ENCODE measurements at places on chromosomes 5 and 9.

- DNase-seq = peak; percentile 36
Measured at GRCh38 chr9:93255994-93256877, 72.3 kb downstream of the WNK2 start.

- DNase-seq = no peak
Measured at GRCh38 chr9:70588381-70588780, 173.9 kb upstream of the KLF9 start.

- no peak for DNase-seq
Measured at GRCh38 chr5:156328161-156328560, 1.2 kb downstream of the SGCD start.

GRCh38 chr5:132489871-132490483, 596 bp downstream of the IRF1 start:
- DNase-seq = peak; percentile 74

GRCh38 chr5:151023651-151024050, 3.3 kb downstream of the GPX3 start:
- peak; percentile 61 for DNase-seq

DNA sequence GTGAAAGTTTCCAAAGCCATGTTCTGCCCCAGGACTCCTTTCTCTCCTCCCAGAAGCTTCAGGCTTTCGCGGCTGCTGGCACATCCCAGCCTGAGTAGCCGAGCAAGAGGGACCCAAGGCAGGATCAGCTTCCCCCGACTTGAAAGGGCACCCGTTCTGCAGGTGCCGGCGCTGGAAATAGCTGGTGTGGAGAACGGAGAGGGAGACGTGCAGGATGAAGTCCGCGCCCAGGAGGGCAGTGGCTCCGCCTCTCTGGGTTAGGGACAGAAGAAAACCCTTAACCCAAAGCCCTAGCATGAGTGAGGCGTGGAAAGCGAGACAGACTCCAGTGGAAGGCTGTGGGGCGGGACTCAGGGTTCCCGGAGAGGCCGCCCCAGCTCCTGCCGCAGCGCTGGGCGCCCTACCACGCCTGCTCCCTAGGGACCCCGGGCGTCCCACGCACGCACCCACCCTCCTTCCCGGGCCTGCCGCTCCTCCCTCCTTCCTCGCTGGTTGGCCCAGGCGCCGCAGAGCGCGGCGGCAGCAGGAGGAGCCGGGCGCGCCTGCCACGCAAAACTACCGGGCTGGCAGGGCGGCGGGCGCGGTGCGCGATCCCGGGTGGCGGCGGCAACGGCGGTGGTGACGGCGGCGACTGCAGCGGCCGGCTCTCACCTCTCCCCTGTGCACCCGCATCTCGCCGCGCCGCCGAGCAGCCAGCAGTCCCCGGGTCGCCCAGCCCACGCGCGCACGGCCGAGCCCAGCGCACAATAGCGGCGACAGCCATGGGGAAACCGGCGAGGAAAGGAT, at the start of gene SLC1A1:
Gene SLC1A1 (plus strand): TSS at position 550 of the 786 bp plus-strand sequence. CDS start 212 bp downstream, at position 762.
- DNase-seq = peak; percentile 58

- no peak for DNase-seq
Measured at GRCh38 chr5:55634209-55634805, 77.8 kb downstream of the SLC38A9 start.

GRCh38 chr5:6758236-6758635, 45.0 kb downstream of the TENT4A start:
- peak; percentile 39 for DNase-seq

- no peak for DNase-seq
Measured at GRCh38 chr9:16651446-16651964, 219.0 kb downstream of the BNC2 start.

DNA sequence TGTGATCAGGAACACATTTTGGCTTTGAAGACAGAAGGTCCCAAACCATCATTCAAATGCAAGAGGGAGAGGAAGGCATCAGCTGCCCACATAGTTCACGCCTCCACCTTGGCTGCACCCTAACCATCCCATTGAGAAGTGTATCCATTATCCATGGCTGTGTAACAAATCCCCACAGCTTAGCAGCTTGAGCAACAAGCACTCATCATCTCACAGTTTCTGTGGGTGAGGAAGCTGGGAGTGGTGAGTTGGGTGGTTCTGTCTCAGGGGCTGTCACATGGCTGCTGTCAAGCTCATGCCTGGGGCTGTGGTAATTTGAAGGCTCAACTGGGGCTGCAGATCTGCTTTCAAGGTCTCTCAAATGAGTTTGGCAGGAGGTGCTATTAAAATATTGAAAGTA, 23.0 kb upstream of the CEP72 start:
- DNase-seq = peak; percentile 12

DNA sequence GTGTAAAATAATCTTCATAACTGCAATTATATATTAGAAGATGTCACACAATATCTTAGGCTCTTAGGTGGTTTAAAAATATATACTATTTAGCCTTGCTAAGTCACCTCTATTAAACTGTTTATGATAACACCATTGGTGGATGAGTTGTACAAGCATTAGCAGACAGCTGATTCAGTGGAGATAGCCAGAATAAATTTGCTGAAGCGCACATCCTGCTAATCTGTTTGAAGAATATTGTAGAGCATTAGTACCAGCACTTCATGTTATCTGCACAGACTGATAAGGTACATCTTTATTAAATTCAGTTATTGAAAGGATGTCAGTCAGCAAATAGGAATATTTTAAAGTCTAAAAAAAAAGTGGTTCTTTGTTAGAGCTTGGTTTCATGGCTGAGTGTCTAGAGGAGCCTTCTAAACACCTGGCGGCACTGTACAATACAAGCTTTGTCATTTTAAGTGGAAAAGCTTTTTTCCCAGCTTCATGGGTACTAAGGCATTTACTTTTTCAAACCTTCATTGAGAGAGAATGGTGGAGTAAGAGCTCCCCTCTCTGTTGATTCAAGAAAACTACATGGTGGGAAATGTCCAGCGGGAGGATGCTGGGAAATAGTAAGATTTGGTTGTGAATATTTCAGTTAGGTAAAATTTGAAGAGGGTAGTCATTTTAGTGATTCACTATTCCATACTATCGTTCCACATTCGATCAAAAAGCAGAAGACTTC, 275.1 kb downstream of the SLF1 start:
- DNase-seq = no peak

DNA sequence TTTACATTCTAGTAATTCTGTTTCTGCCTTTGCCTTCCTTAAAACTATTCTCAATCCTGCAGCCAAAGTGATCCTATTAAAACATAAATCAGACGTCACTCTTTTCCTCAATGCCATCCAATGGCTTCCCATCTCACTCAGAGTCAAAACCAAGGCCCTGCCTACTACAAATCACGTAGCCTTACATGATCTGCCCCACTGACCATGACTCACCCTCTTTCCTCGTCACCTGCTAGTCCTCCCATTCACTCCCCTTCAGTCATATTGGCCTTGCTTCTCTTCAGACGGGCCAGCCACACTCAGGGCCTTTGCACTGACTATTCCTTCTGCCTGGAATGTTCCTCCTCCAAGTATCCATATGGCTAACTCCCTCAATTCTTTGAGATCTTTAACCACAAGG, 39.0 kb upstream of the DMXL1 start:
- no peak for DNase-seq

GRCh38 chr9:117293206-117294114, 121.4 kb downstream of the ASTN2 start:
- DNase-seq = no peak

DNA sequence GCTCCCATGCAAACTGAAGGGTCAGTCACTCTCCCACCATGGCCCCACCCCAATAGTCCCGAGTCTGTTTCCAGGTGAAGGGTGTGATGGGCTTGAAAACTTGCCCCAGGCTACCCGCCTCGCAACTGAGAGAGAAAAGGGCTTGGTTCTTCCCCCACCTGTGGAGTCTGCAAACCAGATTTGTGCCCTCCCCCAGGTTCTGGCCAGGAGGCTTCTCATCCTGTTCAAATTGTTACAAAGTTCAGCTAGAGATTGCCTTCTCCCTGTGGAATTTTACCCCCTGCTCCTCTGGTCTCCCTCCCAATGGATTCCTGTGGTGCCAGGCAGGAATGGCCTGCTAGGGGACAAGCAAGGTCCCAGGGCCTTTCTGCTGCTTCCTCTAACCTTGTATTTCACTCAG, 93.1 kb upstream of the ACO1 start:
- no peak for DNase-seq

GRCh38 chr5:13503017-13503416, 441.5 kb downstream of the DNAH5 start:
- DNase-seq = no peak

DNA sequence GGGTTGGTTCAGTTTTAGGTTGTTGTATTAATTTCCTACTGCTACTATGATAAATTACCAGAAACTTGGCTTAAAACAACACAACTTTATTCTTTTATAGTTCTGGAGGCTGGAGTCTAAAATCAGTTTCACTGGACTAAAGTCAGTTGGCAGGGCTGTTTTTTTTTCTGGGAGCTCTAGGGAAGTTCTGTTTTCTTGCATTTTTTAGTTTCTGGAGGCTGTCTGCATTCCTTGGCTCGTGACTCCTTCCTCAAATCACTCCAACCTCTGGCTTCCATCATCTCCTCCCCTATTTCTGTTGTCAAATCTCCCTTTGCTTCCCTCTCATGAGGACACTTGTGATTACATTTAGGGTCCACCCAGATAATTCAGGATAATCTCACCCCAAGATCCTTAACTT, 51.3 kb upstream of the SUB1 start:
- no peak for DNase-seq

DNA sequence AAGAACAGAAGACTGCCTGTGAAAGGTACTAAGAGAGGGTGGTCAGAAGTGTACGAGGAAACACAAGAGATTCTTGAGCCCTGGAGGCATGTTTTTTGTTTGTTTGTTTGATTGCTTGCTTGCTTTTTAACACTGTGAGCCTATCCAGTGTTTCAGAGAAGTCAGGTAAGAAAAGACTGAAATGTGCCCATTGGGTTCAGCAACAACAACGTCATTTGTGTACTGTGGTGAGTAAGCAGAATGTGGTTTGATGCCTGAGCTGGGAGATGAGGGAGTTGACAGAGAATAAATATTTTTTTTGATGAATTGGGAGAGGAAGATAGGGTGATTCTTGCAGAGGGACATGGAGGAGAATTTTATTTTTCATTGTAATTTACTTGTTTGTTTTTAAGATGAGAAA, 73.1 kb downstream of the RPS23 start:
- DNase-seq = no peak

GRCh38 chr9:105023788-105024187, 95.8 kb upstream of the ABCA1 start:
- DNase-seq = no peak

GRCh38 chr5:61569353-61569752, 237.3 kb downstream of the ZSWIM6 start:
- DNase-seq = no peak

- no peak for DNase-seq
Measured at GRCh38 chr9:72880821-72881220, 72.0 kb downstream of the ALDH1A1 start.

GRCh38 chr5:135457424-135458071, 5.4 kb upstream of the TIFAB start:
- DNase-seq = no peak

DNA sequence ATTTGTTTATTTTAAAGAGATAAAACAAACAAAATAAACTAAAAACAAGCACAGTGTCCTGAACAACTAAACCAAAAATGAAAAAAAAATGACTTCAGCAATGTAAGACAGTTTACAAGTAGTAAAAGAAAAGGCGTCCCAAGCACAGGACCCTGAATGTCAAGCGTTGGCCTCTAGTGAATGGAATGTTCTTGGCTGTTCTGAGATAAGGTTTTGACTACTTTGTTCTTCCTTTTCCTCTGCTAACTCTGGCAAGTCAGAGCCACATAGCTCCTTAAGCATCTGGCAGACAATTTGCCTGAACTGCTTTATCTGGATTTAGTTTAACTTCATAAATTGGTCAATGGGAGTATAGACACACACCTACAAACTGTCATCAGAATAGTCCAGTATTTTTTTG, 655.2 kb downstream of the ANXA1 start:
- DNase-seq = no peak

GRCh38 chr5:169695919-169696490, 58.9 kb downstream of the DOCK2 start:
- no peak for DNase-seq

DNA sequence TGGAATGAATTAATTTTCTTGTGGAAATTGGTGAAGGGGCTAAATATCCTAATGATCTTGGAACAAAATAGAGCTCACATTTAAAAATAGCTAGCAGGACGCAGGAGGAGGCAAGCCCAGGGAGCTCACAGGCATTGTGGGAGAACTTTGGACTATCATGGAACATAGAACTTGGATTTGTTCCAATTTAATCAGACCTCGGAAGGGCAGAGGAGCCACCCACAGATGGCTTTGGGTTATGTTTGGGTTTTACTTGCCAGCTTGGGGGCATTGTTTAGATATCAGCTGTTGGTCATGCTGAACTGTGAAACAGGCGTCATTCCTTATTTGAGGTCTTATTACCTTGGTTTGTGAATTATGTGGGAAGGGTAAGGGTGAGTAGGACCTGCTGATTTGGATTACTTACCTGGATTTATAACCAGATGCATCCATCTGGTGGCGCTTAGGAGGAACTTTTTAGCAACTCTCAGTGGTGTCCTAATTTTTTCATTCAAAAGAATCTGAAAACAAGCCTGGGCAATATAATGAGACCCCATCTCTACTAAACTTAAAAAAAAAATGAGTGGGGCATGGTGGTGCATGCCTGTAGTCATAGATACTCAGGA, 14.1 kb upstream of the PTGR1 start:
- no peak for DNase-seq

GRCh38 chr5:36059571-36060419, 6.9 kb downstream of the UGT3A2 start:
- no peak for DNase-seq

DNA sequence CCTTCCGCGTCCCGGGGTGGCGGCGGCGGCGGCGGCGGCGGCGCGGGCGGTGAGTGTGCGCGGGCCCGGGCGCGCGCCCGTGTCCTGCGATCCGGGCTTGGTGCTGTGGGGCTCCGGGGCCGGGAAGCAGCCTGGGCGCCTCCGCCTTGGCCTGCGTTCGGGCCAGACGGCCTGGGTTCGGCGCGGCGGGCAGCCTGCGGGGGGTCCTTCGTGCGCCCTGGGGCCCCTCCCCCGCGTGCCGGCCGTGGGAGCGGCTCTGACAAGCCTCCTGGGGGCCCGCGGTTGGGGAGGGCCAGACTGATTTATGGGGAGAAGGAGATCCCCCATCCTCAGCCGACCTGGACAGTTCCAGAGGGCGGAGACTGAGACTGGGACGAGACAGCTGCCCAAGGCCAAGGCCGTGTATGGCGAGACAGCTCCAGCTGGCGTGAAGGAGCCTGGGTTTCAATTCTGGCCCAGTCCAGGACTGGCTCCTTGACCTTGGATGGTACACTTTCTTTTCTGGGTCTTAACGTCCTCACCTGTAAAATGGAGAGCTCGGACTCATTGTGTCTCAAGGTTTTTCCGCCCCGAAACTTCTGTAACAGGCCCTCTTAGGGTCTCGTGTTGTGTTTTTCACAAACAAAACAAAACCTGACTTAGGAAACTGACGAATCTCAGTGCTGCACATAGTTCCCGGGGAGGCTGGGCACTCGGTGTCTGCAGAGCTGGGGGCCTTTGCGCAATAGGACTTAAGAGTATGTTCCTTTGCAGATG, 603 bp downstream of the TMEM268 start:
- peak; percentile 74 for DNase-seq

GRCh38 chr5:17463653-17464052, 34.4 kb upstream of the TAF11L2 start:
- no peak for DNase-seq

GRCh38 chr9:94692601-94693000, 33.9 kb upstream of the AOPEP start:
- no peak for DNase-seq
